ENCODE measurements at places on chromosomes 11 and 22. TPM values are rescaled to one million over a fixed set of nuclear protein-coding genes. Genes with fewer than 3 reads are reported as not detected.

Gene CALCA
- total RNA-seq: 0.34 TPM

Gene ANKRD13D
- total RNA-seq: 8.6 TPM

Gene CRYBB3
- total RNA-seq: not detected

Gene F2
- total RNA-seq: not detected

Gene VSTM5
- total RNA-seq: not detected

Gene P4HA3
- total RNA-seq: not detected

Gene RAC2
- total RNA-seq: 5.0 TPM

Gene C11orf42
- total RNA-seq: not detected

Gene NEFH
- total RNA-seq: 0.26 TPM

Gene SLC22A6
- total RNA-seq: not detected

Gene XKR3
- not detected for total RNA-seq

- peak; percentile 88 for DNase-seq
Measured at GRCh38 chr22:28051787-28052356, 132.8 kb upstream of the PITPNB start.

DNA sequence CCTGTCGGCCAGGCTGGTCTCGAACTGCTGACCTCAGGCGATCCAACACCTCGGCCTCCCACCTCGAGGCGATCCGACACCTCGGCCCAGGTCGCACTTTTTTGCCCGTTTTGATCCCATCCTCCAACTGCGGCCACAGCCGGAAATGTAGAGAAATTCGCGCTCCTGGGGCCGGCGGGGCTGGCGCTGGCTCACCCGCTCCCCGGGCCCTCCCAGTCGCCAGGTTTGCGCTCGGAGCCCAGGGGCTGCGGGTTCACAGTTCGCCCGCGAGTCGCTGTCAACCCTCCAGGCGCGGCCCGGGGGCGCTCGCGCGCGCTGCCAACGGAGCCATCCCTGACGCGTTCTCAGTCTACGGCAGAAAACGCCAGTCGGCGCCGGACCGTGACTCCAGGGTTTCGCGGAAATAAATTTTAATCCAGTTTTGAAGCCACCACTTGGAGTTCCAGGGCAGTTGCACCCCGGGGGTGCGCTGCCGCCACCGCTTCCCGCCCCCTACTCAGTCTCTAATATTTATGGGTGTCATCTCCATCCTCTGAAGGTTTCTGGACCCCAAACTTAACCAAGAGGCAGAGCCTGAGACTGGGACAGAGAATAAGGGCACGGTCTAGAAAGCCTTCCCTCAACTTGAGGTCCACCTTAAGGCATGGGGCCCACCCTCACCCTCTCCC is 1.5 kb upstream of the KLHDC7B start:
- peak; percentile 76 for DNase-seq

DNA sequence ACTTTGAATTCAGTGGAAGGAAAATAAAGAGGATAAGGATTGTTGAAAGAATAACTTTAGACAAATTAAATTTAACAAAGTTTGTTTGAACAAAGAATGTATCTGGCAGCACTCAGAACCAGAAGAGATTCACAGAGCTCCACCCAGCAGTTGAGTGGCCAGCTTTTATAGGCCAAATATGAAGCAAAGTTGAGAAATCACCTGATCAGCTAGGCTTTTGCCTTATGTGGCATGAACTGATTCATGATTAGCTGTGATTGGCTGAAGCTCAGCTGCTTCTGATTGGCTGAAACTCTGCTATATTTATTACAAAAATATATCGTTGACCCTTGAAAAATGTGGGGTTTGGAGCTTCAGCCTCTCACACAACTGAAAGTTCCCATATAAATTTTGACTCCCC is 62.6 kb downstream of the PIWIL4 start:
- no peak for DNase-seq

- DNase-seq: no peak
Measured at GRCh38 chr11:92104349-92104748, 120.3 kb upstream of the FAT3 start.

GRCh38 chr11:44857490-44858090 is 93.1 kb downstream of the TP53I11 start:
- DNase-seq: no peak

GRCh38 chr22:35330258-35330861 is 30.7 kb downstream of the TOM1 start:
- DNase-seq: peak; percentile 92

GRCh38 chr11:47259232-47259977 is 1.6 kb downstream of the NR1H3 start:
- DNase-seq: no peak

- no peak for DNase-seq
Measured at GRCh38 chr11:30089921-30090320, 73.1 kb upstream of the KCNA4 start.

GRCh38 chr11:1461826-1462697 is 24.5 kb downstream of the MOB2 start:
- no peak for DNase-seq

DNA sequence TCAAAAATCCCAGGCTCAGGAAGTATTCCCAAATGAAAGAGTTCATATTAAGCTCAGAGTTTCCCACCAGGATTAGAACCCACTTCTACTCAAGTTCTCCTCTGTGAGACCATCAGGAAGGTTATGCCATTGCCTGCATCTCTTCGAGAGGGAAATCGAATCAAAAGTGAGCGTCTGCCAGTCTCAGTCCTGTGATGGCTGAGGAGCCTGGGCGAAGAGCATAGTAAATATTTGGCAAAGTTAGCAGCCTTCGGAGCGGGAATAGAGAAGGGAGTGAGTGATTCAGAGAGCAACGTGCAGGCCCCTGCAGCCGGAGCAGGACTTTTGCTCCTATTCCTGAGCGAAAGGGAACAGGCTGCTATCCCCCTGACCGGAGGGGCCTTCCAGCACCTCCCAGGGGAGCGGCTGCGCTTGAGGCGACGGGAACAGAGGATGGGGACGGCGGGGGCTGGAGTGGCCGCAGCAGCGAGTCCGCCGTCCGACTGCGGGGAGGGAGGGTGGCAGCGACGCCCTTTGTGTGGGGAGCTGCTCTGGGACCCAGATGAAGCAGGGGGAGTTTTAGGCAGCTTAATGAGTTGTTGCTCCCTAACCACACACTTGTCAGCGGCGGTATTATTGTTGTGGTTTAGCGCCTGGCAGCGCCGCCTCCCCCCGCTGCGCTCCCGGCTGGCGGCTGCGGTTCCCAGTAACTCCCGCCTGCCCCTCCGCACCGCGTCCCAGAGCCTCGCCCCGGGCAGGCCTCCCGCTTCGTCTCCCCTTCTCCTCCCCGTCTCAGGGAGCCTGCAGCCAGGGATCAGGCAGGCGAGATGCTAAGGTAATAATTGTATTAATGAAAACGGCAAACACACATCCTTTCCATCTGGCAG is 21.7 kb upstream of the NRGN start:
- DNase-seq: peak; percentile 62

DNA sequence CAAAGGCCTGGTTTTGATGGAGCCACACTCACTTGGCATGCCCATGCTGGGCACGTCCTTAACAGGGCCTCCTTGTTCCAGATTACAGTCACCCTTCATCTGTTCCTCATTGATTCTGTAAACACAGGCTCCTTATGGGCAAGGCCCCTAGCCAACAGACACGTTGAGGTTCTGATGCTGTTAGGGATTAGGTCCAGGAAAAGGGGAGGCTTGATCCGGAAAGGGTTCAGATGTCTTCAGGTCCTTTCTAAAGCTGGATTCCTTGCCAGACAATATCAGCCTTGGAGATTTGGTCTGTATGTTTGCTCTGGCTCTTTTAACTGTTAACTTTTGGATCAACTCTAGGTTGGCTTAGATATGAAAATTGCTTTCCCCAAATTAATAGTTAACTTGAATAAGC is 46.9 kb upstream of the PRSS23 start:
- DNase-seq: no peak

DNA sequence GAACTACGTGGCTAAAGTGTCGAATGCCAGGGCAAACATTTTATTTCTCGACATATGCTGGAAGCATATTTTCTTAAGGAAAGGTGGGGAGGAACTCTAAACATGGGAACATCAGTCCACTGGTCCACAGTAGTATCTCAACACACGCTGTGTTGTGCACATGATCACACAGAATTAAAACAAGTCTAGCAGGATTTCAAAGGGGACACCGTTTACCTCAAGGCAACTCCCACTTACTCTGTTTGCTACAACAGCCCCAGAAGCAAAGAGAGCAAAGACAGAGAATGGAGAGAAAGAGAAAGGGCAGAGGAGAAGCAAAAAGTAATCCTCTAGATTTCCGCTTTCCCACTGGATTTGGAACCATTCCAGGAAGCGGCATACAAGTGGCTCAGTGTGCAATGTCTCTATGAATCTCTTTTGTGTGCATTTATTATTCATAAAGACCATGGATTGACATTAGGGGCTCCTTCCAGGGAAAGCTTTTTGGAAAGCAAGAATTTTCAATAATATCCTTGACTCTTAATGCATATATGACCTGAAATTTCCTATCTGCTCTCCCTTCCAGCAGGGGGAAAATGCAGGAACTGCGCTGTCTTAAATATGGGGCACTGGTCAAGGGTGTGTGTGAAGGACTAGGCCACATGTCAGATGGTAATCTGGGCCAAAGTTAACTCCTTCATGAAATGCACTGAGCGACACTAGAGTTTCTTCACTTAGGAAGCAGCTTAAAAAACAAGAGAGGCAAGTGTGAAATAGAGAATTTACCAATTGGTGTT is 34.8 kb upstream of the CCDC34 start:
- DNase-seq: no peak

- no peak for DNase-seq
Measured at GRCh38 chr22:36770513-36771231, 5.2 kb downstream of the IFT27 start.

DNA sequence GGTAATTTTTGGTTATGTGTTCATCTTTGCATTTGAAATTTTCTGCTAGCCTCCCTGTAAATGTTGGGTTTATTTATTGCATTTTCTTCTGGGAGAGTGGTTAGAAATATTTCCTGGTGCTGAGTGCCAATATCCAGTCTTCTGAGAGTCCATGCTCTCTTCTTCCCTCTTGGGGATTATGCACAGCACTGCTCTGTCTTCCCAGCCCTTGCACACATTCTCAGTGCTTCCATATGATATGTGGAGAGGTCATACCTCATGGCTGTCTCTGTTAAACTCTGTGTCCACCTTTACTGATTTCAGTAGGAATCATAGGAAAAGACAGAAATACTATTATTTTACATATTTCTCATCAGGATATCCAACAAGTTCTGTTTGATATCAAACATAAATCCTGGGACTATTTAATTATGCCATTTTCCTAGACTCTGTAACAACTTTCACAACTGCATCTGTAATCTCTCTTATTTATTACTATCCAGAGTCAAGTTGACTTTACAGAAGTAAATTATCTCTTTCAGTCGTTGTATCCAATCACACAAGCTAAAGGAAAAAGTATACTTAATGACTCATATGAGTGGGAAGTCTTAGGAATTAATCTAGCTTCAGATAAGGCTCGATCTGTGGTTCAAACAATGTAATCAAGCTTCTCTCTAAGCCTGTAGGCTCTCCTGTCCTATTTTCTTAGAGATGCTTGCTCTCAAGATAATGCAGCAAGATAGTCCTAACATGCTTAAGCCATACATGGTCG is 2.7 kb upstream of the NXPE1 start:
- no peak for DNase-seq

DNA sequence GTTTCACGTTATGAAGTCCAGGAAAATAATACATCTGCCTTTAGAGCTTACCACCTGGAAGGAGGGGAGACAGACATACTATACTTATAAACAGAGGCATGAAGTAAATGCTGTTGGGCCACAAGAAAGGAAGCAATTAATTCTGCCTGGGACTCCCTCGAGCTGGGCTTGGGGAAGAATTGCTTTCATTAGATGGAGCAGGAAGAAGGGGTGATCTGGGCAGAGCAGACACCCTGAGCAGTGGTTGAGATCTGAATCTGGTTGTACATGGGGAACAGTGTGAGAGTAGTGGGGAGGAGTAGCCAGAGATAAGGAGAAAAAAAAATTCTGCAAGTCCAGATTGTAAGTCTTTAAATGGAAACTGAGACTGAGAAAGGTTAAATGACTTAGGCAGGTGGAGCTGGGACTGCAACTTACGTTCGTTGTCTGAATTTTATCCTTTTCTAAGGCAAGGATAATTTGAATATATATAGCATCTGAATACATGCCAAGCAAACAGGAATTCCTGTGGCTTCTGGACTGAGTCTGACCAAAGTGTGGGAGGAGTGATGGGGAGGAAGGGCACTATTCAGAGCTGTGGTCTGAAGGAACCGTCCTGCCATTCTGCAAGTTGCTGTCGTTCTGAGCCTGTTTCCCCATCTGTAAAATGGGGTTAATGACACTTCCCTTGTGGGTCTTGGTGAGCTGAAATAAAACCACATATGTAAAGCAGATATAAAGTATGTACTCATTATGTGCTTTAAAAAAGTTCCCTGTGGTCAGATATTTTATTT is 7.9 kb downstream of the NCAM1 start:
- no peak for DNase-seq

GRCh38 chr11:129787532-129788155 is 28.0 kb upstream of the TMEM45B start:
- no peak for DNase-seq

- no peak for DNase-seq
Measured at GRCh38 chr22:27845644-27846043, 44.1 kb upstream of the MN1 start.

DNA sequence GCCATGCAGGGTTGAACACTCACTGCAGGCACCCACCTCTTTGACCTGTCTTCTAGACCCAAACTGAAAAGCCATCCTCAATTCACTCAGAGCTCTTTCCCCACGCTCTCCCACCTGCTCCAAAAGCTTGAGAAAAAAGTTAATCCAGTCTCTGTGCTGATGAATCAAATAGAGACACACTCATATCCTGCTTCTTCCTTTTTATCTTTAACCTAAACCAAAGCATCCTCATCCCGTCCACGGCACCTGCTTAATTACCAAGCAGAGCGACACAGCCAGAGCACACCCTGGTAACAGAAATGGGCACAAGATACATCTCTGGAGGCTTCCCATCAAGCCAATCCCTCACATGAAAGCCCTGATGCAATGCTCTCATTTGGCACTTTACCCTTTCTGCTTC is 102.6 kb downstream of the PLEKHA7 start:
- no peak for DNase-seq

DNA sequence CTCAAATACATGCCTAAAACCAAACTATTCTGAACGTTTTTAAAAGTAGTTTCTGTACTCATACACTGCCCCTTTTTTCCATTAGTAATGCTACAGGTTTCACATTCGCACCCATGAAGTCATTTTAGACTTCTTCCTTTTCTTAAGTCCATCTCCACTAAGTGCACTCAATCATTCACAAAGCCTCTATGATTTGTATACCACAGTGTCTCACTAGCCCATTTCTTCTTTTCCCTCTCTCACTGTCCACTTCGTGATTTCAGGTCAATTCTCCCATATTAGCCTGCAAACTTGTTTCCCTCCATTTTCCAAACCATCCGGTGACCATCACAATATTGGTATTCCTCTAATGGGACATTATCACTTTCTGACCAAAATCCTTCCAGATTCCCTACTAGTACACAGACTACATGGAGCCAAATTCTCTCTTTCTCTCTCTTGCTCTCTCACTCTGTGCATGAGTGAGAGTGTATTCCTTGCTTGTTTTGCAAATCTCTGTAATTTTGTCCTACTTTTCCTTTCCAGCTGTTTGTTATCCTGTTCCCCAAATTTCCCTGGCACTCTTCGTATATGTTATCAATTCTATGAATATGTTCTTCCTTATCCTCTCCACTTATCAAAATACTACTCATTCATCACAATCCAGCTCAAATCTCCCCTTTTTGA is 3.4 kb upstream of the ZC3H12C start:
- no peak for DNase-seq

GRCh38 chr22:16917144-16918003 is 90.6 kb downstream of the GAB4 start:
- peak; percentile 57 for DNase-seq

GRCh38 chr22:49663311-49663711 is 164.4 kb downstream of the BRD1 start:
- DNase-seq: no peak
